Stimulated activated CD4-positive, alpha-beta T cell treated with anti-CD3 and anti-CD28 coated beads, Interleukin-1b, Interleukin-23, amount 100 ng/mL, for 1 hour (primary cell): ENCODE measurements at places on chromosomes 6 and 20.

DNA sequence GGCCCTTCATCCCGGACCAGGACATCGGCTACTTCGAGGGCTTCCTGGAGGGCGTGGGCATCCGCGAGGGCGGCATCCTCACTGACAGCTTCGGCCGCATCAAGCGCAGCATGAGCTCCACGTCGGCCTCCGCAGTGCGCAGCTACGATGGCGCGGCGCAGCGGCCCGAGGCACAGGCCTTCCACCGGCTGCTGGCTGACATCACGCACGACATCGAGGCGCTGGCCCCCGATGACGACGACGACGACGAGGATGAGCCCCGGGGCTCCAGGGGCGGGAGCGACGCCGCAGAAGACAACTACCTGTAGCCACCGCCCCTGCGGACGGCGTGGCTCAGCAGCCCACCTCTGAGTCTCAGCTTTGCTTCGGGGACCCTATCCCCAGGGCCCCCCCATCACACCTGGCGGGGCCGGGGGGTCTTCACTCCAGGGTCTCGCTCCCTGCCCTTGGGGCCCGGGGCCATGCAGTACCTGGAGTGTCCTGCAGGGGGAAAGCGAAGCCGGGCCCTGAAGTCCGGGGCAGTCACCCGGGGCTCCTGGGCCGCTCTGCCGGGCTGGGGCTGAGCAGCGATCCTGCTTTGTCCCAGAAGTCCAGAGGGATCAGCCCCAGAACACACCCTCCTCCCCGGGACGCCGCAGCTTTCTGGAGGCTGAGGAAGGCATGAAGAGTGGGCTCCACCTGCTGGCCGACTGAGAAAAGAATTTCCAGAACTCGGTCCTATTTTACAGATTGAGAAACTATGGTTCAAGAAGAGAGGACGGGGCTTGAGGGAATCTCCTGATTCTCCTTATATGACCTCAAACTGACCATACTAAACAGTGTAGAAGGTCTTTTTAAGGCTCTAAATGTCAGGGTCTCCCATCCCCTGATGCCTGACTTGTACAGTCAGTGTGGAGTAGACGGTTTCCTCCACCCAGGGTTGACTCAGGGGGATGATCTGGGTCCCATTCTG is 20.8 kb upstream of the HCK start:
- peak; percentile 39 for DNase-seq

DNA sequence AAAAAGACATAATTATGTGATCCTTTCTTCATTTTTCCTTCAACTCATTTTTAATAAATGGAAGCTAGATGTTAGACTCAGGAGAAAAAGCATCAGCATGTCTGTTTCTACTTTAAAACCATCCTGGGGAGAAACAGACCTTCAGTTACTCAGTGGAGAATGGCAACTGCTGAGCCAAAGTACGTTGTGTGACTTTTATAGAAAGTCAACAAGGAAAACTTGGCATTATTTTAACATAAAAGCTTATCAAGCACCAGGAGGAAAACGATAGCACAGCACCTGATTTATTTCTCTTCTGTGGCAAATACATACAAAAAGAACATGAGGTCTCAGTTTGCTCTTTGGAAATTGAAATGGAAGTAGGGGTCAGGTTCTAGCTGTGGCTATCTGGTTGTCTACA is 115.3 kb upstream of the RIPOR2 start:
- DNase-seq: no peak

DNA sequence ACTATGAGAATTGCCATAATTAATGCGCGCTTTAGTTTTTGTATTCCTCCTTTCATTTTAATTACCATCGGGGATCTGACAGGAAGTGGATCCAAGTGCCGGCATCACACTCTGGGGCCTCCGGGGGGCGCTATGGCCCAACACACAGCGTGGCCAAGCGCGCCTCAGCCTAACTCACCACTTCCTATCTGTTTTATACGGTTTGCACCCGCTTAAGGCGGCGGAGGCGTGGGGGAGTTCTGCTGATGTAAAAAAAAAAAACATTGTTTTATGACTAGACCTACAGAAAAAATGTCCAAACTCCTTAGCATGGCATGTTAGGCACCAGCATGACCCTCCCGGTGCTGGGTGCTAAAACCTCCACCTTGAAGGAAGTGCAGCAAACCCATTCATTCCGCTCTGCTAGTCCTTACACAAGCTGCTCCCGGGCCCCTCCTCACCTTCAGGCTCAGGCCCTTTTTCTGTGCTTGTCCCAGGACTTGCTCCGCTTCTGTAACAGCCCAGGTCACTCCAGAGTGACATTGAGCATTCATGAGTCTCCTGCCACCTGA is 4.5 kb upstream of the EBF4 start:
- peak; percentile 47 for DNase-seq

- no peak for DNase-seq
Measured at GRCh38 chr6:147126618-147127022, 77.6 kb upstream of the STXBP5 start.

GRCh38 chr6:87965806-87966205 is 81.8 kb upstream of the SPACA1 start:
- DNase-seq: no peak
